ENCODE measurements at places on chromosomes 2 and 18. TPM values are rescaled to one million over a fixed set of nuclear protein-coding genes. Genes with fewer than 3 reads are reported as not detected.
A peak's percentile ranks its signal among the peaks of the same experiment; 100 is the strongest.

DNA sequence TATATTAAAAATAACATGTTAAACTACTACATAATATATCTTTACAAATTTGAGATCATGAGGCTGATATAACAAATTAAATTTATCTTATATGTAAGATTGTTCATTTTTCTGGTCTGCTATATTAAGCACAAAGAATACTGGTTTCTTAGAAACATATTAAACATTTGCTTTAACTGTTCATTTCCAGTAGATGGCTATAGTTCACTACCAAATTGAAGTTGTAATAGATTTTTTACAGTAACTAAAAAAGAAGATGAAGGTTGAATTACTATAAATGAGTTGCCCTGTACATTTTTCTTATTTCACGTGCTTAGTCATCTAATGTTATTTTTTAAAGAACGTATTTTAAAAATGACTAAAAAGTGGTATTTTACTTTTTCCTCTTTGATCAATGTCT is 57.0 kb downstream of the ZNF407 start:
- no peak for DNase-seq

DNA sequence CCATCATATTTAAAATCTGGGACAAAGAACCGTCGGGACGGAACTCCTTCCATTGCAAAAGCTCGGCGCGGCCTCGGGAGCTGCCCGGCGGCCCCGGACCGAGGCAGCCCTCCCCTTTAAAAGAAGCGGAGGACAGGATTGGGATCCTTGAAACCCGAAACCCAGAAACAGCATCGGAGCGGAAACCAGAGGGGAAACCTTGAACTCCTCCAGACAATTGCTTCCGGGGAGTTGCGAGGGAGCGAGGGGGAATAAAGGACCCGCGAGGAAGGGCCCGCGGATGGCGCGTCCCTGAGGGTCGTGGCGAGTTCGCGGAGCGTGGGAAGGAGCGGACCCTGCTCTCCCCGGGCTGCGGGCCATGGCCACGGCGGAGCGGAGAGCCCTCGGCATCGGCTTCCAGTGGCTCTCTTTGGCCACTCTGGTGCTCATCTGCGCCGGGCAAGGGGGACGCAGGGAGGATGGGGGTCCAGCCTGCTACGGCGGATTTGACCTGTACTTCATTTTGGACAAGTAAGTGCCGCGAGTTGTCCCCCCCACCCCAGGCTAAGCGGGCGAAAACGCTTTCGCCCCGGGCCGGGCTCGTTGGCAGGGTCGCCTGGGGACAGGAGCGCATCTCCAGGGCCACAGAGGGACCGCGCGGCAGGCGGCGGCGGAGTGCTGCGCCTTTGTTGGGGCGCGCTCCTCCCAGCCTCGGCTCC is at the start of gene ANTXR1:
Gene ANTXR1, plus strand, starts transcription at position 38 of the 698 bp plus-strand sequence. Its CDS starts 321 bp downstream, at position 359.
- peak; percentile 9 for DNase-seq

Gene CFAP65
- not detected for polyA plus RNA-seq

DNA sequence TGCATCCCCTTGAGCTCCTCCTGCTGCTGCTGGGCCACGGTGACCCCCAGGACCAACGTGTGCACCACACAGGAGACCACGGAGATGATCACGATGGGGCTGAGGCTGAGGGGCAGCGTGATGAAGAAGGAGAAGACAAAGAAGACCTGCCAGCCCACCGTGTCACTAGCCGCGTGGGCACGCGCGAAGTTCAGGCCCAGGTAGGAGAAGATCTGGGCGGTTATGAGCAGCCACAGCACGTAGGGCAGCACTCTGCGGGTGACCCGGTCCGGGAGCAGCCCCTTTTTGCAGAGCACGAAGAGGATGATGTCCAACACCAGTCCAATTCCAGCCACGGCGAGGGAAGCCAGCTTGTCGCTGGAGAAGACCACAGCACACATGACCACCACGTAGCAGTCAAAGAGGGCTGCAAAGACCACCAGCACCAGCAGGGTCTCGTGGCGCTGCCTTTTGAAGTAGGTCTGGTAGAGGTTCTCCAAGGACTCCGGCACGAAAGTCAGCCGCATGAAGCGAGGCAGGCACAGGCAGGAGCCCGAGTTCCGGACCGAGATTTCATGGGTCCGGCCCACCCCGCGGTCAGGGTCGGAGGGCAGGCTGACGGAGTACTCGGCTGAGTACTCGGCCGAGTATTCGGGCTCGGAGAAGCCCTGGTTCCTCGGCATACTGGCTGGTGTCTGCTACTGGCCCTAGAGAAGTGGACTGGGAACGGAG is 1.6 kb downstream of the ADCY3 start:
- no peak for DNase-seq

Gene CD207
- not detected for polyA plus RNA-seq

- no peak for DNase-seq
Observed at GRCh38 chr2:112483042-112483473, 1.1 kb downstream of the TTL start.

Measured in naive B cell (primary cell).